Astrocyte (in vitro differentiated cells and primary cell): ENCODE measurements at places on chromosomes 7 and 10. TPM values are rescaled to one million over a fixed set of nuclear protein-coding genes. Genes with fewer than 3 reads are reported as not detected.

Gene TBC1D12
- total RNA-seq: 6.9 and 7.6 TPM in 2 replicates

Gene MALRD1
- 0.24 and 0.45 TPM in 2 replicates for total RNA-seq

Gene ATP6V0A4
- total RNA-seq: 0.19 and 0.25 TPM in 2 replicates

GRCh38 chr7:125834421-125834820 is 904.8 kb upstream of the POT1 start:
- no peak for DNase-seq

- no peak for DNase-seq
These were observed 23.5 kb downstream of the OGDH start for GRCh38 chr7:44629829-44630522.
